ENCODE measurements at places on chromosomes 2 and 18.

DNA sequence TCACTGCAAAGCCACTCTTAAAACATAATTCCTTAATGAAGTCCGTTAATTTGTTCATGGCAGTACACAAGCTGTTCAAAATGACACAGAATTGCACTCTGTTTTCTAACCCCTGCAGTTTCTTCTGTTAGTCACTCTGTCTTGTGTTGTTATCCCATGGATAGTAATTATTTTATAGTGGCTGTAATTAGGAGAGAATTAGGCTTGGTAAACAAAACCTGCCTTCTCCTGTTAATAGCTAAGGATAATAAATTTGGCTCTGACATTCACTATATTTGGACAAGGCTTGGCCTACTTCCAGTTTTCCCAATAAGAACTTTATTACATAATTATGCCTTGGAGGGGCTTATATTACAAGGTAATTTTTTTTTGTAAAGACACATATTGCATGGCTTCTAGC is 330.3 kb upstream of the FIGN start:
- DNase-seq, result no peak

- DNase-seq, result no peak
These were observed 126.0 kb upstream of the KLF7 start for GRCh38 chr2:207291625-207292252.

DNA sequence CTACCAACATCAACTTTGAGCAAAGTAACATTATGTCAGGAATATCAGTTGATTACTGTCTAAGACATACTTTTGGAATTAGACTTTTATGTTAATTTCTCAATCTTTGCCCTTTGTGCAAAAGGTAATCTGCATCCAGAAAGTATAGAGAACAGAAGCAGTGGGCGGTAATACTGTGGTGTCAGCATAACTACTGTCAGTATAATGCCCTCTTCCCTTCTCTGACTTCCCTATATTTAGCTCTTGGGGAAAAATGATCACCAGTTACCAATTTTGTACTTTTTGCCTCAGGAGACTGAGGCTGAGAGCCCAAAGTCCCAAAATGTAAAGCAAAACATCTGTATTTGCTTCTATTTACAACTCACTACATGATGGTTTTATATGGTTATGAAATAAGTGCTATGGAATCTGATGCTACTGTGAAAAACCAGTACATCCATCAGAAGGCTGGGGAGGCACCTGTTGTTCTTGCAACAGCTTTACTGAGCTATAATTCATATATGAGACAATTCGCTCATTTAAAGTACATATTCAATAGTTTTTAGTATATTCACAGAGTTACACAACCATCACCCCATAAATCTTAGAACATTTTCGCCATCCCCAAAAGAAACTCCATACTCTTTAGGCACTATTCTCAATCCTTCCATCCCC is 51.3 kb upstream of the CD302 start:
- no peak for DNase-seq

GRCh38 chr2:66523990-66524389 is 89.1 kb downstream of the MEIS1 start:
- no peak for DNase-seq

GRCh38 chr2:73947412-73948018 is 20.8 kb downstream of the DGUOK start:
- DNase-seq, result no peak

GRCh38 chr2:22829791-22830190 is 555.2 kb upstream of the KLHL29 start:
- DNase-seq, result no peak

DNA sequence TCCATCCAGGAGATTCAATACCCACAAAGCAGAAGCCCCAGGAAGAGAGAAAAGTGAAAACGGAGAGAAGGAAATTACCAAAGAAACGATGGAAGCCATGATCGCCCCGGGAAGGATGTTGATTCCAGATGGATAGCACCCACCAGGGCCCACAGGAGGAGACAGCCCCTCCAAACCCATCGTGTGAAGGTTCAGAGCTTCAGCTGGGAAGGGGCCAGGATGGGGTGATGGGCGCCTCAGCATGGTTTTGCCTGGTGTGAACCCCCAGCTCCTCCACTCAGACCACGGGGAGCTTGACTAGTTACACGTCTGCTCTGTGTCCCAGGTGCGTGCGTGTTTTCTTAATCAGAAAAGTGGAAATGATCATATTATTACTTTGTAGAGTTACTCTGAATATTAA is 264.5 kb downstream of the EIPR1 start:
- DNase-seq, result no peak

DNA sequence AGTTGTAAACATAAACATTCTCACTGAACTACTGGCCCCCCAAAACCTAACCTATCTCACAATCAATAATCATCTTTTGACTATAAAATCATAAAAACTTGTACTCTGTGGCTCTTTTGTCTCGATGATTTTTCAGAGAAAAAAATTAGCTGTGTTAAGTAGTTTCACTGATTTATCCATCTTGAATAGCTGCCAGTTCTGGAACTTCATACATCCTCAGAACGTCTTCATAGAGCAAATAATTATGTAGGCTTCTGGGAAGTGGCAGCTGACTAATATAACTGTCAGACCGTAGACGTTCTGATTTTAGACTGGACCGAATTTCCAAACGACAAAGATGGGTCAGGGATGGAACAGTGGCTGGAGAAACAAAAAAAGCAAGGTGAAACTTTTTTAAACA is 97.3 kb upstream of the CHAC2 start:
- DNase-seq, result no peak

DNA sequence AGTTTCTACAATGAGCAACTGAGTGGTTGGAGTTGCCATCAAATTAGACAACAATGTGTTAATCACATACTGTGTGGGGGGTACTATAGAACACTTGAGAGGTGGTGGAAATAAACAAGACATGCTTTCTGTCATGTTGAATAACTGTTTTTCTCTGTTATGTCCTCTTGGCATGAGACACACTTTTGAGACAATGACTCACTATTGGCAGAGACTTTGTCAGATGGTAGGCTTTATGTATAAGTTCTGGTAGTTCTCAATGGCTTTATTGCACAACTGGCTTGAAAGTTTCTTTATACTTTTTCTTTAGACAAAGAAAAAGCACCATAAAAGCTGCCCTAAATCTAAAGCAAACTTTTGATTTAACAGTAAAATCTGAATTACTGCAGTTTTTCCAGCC is 578.7 kb downstream of the ADCYAP1 start:
- DNase-seq, result no peak

- no peak for DNase-seq
These were observed 112.4 kb upstream of the CAB39 start for GRCh38 chr2:230600285-230600684.

DNA sequence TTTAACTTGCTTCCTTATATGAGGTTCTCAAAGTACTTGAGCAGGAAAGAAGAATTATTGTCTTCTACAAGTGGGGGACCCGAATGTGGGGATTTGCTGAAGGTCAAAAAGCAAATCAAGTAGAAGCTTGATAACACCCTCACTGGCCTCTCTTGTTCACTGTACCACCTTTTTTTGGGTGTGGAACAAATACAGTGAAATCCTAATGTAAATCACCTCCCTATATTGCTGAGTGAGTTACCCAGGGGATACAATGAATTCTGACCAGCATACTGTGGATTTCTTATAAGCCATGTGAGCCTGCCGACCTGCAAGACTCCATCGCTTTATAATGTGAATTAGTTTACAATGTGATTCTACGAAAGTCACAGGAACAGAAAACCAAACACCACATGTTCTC is 66.5 kb downstream of the DOCK10 start:
- no peak for DNase-seq

GRCh38 chr2:4219101-4219500 is 515.7 kb downstream of the DCDC2C start:
- no peak for DNase-seq

DNA sequence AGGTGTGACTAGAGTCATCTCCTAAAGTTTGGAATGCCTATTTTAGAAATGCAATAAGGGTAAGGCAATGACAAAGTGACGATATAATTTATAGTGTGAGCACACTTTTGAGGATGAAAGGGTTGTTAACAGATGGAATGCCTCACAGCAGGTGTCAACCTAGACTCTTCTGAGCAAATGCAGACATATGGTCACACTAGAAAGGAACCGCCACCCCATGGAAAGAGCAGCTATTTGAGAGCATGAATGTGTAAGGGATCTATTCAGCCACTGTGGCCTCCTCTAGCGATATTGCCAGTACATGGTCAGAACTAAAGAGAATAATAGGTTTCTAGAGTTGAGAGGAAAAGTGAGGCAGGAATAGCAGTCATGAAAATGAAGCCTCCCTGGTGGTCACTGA is 18.5 kb downstream of the DSG2 start:
- no peak for DNase-seq

- no peak for DNase-seq
These were observed 127.5 kb downstream of the LAMA3 start for GRCh38 chr18:23816740-23817139.

GRCh38 chr2:232013701-232014353 is 52.3 kb downstream of the DIS3L2 start:
- DNase-seq, result peak; percentile 45

DNA sequence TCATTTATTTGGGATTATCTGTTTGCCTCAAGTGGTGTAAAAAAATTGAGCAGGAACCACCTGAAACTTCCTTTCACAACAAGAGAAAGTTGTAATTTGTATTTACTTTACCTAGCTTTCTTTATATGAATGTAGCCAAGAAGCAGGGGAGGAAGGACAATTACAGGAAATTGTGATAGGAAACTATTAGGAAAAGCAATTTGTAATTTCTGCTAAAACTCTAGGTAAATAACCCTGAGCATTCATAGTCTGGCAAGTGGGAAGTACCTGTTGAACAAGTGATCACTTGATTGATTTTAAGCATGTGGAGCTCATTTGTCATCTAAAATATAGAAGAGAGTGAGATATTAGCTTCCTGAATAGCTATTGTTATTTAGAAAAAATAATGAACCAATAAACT is 5.0 kb downstream of the TFPI start:
- DNase-seq, result no peak
